ENCODE measurements at places on chromosomes 1 and 21.

DNA sequence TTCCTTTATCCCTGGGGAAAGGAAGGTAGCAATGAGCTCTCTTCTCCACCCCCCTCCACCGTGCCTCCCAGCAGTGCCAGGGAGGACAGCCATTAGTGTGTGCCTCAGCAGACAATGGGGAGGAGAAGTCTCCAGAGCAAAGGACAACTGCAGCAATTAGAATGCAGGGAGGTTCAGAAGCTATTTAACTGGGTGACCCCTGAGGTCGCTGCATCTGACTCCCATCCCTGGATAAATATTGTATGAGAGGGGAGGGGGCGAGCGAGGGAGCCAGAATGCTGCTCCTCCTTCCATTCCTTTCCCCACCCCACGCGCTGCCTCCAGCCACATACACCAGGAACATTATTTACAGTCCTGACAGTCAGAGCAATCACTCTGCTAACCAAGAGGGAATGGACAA, 59.0 kb downstream of the ERI3 start:
- DNase-seq = no peak

GRCh38 chr1:173415490-173415889, 61.6 kb upstream of the PRDX6 start:
- no peak for DNase-seq

DNA sequence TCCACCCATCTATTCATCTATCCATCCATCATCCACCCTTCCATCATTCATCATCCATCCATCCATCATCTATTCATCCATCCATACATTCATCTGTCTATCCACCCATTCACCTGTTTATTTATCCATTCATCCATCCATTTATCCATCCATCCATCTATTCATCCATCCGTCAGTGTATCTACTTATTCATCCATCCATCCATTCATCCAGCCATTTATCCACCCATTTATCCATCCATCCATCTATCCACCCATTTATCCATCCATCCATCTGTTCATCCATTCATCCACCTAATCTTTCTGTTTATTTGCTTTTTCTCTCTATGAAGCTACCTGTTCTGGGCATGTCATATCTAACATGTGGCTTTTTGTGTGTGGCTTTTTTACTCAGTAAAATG, 115.4 kb downstream of the CRYAA start:
- no peak for DNase-seq

GRCh38 chr21:16007943-16008342, 278.2 kb downstream of the USP25 start:
- no peak for DNase-seq

DNA sequence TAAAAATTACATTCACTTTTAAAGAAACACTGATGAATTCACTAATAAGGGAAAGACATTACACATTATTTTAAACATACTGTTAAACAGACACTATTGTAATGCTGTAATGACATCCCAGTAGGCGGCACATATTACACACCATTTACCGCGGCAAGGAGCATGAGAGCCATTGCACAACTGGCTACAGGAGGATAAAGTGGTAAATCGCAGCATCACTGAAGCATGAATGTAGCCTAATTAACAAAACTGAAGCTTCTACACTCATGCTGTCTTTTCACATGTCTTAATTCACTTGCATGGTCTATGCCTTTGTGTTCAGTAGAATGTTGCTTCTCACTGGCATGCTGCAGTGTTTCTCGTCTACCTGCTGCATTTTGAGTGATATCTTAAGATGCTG, 1046.0 kb downstream of the MRPL39 start:
- DNase-seq = no peak

GRCh38 chr1:162264108-162264507, 112.5 kb downstream of the SPATA46 start:
- DNase-seq = no peak

DNA sequence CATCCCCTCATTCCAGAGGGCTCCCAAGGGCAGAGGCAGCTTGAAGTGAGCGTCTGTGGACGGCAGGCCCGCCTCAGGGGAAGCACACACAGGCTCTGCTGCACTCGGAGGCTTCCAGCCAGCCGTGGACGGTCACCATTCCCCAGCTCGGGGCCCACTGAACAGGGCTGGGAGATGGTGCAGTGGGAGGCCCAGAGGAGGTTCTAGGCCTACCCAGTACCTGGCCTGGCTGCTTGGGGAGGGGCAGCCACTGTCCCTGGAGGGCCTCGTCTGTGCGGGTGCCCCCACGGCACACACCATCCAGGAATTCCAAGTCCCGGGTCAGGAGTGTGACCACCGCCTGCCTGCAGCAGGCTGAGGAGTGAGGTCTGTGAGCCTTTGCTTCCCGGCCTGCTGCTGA, 80.4 kb downstream of the SIK1 start:
- no peak for DNase-seq

DNA sequence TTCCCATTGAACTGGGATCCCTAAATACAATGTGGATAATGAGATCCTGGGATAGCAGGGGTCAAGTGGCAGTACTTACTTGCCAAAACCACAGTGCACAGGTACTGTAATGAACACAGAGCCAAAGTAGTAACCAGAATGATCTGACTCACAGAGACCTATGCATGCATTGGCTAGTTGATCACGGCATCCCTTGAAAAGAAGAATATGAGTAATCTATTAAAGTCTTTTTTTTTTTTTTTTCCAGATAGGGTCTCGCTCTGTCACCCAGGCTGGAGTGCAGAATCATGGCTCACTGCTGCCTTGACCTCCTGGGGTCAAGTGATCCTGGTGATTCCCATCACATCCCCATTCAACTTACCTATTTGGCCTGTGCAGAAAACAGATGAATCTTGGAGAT, 29.4 kb upstream of the EIF4G3 start:
- no peak for DNase-seq

DNA sequence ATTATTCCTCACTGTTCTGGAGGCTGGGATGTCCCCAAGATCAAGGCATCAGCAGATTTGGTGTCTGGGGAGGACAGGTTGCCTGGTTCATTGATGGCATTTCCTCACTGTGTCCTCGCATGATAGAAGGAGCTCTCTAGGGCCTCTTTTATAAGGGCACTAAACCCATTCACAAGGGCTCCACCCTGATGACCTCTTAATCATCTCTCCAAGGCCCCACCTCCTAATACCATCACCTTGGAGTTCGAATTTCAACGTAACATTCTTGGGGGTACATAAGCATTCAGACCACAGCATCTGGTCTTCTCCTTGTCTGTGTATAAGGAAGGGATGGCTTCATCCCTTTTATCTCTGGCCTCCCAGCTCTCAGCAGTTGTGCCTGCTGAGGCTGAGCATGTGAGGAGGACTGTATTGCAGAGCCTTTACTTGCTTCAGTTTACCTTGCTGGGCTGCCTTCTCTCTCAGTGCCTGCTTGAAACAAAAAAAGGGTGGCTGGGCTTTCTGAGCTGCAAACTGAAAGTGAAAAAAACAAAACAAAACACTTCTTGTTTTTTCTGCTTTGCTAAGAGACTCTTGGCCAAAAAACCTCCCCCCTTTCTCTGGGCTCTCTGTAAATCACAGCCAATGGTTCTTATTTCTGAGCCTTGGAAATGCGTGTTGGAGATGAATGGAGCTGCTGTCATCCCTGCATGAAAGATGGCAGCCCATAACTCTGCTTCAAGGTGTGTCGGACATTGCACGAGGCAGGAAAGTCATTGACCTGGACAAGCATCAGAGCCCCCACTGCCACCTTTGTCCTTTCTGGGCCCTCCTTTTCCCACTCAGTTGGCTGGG, 75.8 kb downstream of the RHOU start:
- no peak for DNase-seq

GRCh38 chr21:31902438-31902837, 29.6 kb downstream of the HUNK start:
- DNase-seq = no peak

GRCh38 chr1:165915480-165915879, 88.1 kb downstream of the UCK2 start:
- DNase-seq = no peak

GRCh38 chr1:202967684-202968281, 726 bp upstream of the CYB5R1 start:
- peak; percentile 26 for DNase-seq

DNA sequence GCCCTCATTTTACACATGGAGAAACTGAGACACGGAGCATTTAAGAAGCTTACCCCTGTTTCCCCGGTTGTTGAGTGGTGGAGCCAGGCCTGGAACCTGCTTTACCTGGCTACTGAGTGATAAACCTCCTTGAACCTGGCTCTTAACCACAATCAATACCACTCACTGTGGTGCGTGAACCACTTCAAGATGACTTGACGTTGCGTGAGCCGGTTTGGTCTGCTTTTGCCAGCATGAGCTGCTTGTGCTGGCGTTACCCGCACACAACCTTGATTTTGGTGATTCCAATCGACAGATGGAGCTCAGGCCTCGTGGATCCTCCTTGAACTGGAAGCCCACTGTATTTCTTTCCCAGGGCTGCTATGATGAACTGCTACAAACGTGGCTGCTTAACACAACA, 6.1 kb upstream of the TINAGL1 start:
- no peak for DNase-seq

DNA sequence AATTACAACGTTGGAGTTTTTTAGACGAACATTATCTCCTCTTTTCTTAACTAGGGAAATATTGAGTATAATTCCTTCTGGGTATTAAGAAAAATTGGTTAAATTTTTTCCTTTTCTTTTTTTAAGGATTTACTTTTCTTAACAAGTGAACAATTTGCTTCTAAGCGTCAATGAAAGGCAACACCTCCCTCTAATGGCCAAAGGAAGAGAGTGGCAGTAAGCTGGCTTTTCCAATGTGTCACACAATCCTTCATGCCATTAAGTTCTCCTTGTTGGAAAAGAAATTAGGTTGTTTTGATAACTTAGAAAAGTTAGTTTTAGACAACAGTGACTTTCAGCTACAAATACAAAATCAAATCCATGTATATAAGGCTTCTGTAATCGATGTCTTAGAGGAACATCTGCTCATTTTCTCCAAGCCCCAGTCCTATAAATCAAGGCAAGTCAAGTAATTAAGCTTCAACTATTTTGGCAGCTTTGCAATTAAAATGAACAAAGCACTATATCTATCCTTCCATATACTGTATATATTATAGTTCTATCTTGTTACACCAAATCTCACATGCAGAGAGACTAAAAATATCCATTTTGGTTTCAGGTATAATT, 62.8 kb downstream of the EDEM3 start:
- DNase-seq = no peak

- DNase-seq = no peak
Measured at GRCh38 chr1:94843846-94844245, 23.7 kb downstream of the SLC44A3 start.

- no peak for DNase-seq
Measured at GRCh38 chr1:178344513-178345091, 152.2 kb downstream of the CLEC20A start.

DNA sequence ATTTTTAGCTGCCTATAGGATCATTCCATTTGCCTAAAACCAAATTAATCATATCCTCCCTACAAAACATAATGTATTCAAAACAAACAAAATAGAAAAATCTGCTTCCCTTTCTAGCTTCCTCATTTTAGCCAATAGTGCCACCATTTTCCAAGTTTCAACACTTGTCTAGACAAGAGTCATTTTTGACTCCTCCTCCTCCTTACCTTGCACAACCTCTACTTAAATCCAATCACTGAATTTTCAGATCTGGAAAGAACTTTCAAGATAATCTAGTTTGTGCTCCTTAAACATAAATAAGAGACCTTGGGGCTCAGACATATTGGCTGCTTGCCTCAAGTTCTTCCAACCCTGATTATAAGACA, 7.4 kb downstream of the STX6 start:
- DNase-seq = no peak

GRCh38 chr1:212514056-212514614, 81.4 kb downstream of the NENF start:
- no peak for DNase-seq

GRCh38 chr1:60615666-60616065, 466.7 kb upstream of the NFIA start:
- DNase-seq = no peak

- no peak for DNase-seq
Measured at GRCh38 chr1:194338241-194338948, 1152.0 kb upstream of the B3GALT2 start.

DNA sequence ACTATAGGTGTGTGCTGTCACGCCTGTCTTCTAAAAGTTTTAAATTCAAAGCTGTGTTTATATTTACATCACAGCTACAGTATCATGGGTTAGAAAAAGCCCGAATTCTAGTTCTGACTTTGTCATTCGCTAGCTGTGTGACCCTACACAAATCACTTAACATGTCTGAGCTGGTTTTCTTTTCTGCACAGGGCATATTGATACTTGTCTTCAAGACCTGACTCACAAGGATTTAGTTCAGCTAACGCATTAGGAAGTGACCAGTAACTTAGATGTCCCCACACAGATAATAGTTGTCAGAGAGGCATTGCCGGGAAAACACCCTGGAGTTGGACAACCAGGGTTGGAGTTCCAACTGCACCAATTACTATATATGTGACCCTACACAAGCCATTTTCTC, 25.9 kb downstream of the GIPC2 start:
- DNase-seq = no peak

- no peak for DNase-seq
Measured at GRCh38 chr1:125065821-125066180, 3881.0 kb downstream of the SRGAP2C start.

DNA sequence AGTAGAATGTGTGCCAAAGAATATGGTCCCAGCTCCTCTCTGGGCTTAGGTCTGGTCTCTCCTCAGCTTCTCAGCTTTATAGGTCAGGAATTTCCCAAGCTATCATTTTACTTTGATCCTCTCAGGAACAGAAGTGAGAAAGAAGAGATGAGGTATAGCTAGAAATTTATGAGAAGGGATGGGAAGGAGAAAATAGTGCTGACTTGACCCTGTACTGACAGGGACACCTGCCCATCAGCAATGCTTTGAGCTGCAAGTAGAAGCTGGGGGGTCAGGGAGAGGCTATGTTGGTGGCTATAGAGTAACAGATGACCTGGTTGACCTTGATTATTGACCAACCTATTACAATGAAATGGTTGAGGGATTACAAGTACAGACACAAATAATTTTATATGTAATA, 75.0 kb downstream of the XCL2 start:
- no peak for DNase-seq

DNA sequence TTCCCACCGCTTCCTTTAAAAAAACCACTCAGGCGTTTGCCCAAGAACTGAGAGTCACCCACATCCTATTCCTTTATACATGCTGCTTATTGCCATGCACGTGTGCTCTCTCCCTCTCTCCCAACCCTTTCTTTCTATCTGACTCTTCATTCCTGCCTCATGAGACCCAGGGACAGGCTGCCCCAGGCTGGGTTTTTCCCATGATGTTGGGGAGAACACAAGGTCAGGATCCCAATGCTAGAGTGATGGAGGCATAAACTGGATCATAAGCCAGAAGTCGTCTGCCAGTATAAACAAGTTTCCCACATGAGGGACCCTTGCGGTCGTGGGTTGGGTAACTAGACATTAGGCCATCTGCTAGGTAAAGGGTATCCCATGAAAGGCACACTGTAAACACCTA, 64.9 kb downstream of the CD2 start:
- no peak for DNase-seq

GRCh38 chr1:174671826-174672225, 224.1 kb downstream of the GPR52 start:
- DNase-seq = no peak

GRCh38 chr1:89085781-89086180, 20.8 kb upstream of the GBP1 start:
- peak; percentile 52 for DNase-seq

- DNase-seq = no peak
Measured at GRCh38 chr1:41662765-41663437, 178.4 kb upstream of the EDN2 start.

All from central memory CD4-positive, alpha-beta T cell (primary cell).